NCI-H1417 (cell line): ENCODE measurements at places on chromosomes 12 and 14.

DNA sequence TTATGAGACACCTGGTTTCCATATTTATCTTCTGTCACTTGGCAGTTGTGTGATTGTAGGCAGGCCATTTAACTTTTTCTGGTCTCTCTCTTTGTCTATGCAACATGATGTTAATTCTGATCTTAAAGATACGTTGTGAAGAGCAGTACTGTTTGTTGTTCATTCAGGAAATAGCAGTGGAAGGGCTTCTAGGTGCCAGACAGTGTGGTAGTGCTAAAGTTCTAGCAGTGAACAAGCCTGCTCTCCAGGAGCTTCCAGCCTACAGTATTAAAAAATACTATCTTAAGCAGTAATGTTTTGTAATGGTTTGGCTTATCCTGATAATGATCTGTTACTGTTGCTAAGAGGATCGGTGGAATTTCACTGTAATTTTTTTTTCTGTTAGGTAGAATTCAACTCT lies 15.2 kb downstream of the NAA30 start:
- DNase-seq = no peak

GRCh38 chr14:94998685-94999084 lies 158.6 kb downstream of the DICER1 start:
- DNase-seq = no peak

- DNase-seq = no peak
Observed at GRCh38 chr14:99990268-99991170, 74.7 kb upstream of the EVL start.

DNA sequence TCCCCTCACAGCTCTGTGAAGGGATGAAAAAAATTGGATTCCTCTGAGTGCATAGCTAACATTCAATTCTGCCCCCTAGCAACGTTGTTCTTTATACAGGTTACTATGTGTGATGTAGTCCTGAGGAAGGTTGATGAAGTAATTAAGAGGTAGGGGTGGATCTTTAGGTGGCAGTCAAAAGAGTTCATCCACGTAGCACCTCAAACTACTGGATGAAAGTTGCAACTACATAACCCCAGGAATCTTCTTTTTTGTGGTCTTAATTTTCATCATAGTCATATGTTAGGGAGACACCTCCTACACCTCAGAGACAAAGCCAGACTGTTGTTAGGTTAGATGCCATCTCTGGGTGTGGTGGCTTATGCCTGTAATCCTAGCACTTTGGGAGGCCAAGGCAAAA lies 10.2 kb upstream of the NFE2 start:
- no peak for DNase-seq

GRCh38 chr12:107379852-107380567 lies 286.7 kb upstream of the CRY1 start:
- DNase-seq = peak; percentile 81

DNA sequence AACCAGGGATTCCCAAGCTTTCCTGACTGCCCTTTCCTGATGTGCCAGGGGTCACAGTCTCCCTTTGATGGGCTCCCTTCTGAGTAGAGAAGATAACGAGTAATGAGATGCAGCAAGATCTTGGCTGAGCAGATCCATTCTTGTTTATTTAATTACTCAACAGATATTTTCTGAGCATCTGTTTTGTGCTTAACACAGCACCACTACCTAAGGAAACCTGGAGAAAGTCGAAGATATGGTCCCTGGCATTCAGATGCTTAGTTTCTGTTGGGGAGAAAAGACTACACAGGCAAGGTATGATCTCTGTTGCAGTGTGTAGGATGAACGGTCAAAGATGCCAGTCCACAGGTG lies 3.9 kb downstream of the AJUBA start:
- DNase-seq = no peak

DNA sequence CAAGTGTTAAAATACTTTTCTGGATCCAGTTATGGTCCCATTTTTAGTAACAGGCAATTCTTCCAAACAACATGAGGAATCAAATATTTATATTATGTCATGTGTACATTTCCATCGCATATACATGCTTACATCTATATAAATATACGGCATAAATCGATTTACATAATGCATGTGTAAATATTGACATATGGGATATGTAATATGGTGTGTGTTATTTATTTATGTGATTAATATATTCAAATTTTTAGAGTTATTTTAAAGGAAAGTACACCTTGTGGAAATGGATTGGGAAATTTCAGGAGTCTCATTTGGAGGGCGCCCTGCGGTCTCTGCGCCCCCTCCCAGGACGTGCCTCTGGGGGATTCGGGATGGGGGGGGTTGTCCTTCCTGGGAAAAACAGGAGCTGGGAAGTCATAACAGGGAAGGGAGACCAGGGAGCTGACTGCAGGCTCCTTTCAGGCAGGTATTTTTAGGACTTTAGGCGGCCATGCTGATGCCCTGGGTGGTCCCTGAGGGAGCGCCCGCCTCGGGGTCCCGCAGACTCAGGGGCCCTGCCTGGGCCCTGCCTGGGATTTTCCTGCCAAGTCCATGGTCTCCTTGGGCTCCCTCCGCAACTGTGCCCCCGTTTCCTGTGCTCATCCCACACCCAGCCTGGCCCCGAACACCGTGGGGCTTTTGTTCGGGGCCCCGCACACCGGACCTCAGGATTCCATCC lies 82.7 kb upstream of the SFSWAP start:
- no peak for DNase-seq

DNA sequence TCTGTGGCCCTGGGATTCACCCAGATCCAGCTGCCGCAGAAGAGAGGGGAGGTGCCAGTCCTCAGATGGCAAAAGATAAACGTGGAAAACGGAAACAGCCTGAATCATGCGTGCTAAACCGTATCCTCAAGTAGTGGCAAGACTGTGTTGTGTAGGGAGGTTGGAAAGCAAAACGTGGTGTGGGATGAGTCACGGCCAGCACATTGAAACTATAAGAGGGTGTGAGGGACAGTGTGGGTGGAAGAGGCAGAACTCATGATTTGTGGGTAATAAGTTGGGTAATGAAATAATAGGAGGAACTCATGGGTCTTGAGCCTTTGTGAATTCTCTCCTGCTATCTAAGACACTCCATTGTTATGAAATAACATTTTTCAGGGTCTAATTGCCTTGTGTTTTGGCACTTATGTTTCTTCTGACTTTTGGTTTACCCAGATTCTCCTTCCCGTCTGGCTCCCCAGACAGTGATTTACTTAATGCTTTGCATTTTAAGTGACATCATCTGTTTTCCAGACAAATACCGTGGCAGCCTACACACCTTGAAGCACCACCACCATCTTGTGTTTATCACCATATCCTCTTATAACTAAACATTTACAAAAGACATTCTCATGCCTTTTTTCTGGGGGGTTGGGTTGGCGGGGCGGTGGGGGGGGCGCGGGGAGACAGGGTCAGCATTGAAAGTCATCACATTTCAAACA lies 62.3 kb upstream of the PTCSC3 start:
- no peak for DNase-seq

DNA sequence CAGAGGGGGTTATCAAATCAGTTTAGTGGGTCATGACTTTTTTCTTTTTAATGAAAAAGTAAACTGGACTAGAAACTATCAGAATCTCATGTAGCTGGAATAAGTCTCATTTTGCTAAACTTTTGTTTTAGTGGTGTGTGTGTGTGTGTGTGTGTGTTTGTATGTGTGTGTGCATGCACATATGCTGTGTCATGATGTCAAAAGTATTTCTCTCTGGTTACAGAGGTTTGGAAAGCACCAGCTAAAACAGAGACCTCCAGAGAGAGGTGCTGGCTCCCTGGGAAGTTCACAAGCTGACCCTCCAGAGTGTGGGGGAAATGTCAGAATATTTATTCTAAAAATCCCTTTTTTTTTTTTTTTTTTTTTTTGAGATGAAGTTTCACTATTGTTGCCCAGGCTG lies 114.7 kb downstream of the LGMN start:
- DNase-seq = no peak

DNA sequence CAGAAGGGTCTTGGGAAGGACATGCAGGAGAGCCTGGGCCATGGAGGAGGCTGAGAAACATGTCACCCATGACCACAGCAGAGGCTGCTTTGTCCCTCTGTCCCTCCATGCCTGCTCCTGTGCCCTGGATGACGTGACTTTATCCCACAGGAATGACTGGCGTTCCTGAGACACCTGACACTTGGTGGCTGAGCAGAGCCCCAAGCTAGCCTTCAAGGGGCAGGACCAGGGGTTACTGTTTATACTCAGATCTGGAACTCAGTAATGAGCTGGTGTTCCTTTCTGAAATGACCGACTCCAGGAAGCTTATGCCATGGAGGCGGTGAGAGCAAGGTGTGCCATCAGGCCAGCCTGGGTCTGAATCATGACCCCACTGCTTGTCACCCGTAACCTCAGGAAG lies 44.2 kb downstream of the ZFP36L1 start:
- DNase-seq = no peak

DNA sequence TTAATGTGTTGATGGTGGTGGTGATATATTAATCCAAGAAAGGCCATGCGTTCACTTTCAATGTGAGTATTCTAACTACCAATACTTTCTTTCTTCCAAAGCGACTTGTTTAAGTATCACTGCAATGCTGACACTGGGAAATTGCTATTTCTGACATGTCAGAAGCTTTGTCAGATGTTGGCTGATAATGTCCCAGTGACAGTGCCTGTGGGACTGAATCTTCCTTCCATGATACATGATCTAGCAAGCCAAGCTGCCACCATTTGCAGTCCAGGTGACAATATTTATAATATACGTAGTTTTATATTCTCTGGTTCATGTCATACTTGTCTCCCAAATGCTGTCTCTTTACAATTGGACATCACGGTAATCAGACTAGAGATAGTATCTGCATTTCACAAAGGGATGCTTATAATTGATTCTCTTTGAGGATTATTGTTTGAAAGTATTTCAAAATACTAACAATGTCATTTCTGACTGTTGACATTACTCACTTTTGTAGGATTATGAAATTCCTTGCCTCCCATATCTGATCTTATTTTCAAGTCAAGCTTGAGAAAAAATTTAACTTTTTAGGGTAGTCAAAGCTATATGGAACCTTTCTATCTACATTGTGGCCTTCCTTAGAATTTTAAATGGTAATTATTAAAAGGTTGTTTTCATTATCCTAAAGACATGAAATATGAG lies 57.3 kb downstream of the KNTC1 start:
- no peak for DNase-seq

DNA sequence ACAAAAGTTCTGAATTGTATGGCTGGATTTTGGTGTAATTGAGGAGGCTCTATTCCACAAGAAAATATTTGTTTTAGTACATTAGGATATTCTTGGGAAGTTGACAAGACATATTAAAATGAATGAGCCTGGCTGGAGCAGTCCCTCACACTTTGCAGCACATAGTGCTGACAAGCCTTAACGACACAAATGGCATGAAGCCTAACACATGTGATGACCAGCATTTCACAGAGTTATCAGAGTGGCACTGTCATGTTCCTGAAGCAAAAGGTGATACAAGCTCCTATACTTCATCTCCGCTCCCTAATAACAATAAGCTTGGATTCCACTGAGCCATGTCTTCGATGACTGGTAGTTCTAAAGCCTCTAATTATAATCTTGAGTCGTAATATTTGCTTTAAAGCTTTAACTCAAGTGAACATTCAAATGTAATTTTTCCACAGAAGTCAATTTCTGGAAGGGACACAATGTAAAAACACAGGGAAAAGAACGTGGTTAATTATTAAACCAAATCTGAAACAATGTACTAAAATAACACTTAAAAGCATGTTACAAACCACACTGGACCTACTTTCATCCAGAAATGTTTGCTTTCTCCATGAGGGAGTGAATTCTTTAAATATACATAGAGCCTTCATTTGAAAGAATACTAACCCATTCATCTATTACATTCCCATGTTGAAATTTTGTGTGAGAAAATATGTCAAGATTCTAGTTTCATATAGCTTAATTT lies 49.6 kb downstream of the GRIP1 start:
- no peak for DNase-seq

DNA sequence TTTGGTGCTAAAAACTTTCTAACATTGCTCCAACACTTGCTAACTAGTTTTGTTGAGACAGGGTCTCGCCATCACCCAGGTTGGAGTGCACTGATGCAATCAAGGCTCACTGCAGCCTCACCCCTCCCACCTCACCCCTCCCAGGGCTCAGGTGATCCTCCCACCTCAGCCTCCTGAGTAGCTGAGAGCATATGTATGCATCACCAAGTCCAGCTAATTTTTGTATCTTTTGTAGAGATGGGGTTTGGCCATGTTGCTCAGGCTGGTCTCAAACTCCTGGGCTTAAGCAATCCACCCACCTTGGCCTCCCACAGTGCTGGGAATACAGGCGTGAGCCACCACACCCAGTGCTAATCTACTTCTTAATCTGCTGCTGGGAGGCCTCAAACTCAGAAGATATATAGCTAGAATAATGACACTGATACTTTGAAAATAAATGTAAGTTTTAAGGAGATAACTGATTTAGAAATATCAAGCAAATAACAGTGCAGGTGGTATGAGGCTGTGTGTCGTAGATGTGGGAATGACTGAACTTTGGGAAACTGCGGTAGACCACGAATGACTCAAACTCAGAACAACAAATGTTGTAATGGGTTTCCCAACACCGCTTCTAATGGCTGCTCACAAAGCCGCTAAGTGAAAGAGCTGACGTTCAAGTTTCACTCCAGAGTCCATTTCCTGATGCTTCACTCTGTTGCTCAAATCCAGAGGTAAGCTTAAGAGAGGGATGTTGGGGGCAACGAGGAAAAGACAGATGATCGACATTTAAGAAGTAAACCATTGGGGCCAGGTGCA lies 10.0 kb downstream of the TMCC3 start:
- DNase-seq = no peak

- peak; percentile 25 for DNase-seq
Observed at GRCh38 chr12:57518920-57519795, 1.2 kb downstream of the DDIT3 start.

- no peak for DNase-seq
Observed at GRCh38 chr12:116302166-116303058, 24.9 kb upstream of the MED13L start.

DNA sequence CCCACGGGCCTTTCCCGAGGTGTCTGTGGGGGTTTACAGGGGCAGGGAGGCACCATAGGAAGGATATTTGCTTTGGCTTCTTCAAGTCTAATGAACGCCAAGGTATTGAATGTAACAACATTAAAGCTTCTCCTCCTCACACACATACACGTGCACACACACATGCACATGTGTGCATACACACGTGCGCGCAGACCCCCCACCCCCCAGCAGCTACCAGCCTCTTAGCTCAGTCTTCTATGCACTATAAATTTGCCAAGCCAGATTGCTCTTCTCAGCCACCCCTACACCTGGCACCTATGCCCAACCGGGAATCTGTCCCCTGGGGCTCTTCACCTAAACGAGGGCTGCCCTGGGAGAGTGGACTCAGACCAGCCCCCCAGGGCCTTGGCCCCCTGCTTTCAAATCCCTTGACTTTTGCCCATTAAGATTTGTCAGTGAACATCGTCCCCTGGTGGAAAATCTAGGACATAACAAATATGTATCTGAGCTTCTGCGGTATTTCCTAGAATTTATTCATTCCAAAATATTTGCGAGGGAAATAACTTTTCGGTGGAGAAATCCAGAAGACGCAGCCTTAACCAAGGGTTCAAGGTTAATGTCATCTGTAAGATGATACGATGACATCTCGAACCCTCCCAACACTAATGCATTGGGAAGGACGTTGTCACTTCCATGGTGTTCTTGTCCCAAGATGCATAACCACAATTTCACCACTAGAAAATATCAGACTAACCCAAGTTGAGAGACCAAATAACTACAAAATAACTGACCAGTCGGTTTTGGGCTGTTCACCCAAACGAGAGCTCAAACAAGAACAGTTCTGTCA lies 330.4 kb downstream of the MED13L start:
- DNase-seq = no peak

- no peak for DNase-seq
Observed at GRCh38 chr14:59117754-59118528, 70.5 kb upstream of the DAAM1 start.
